Foreskin keratinocyte (primary cell): ENCODE measurements at places on chromosomes 2 and 18. TPM values are rescaled to one million over a fixed set of nuclear protein-coding genes. Genes with fewer than 3 reads are reported as not detected.

Gene ATG16L1
- 25.8 and 29.3 TPM in 2 replicates for total RNA-seq

Gene MOCOS
- total RNA-seq = 1.6 and 5.0 TPM in 2 replicates

Gene NXPH2
- total RNA-seq = not detected in 2 replicates

Gene GPC1
- 116 and 121 TPM in 2 replicates for total RNA-seq

Gene ASAP2
- total RNA-seq = 57.2 and 69.3 TPM in 2 replicates

Gene SLC23A3
- total RNA-seq = 0.71 and 0.75 TPM in 2 replicates

Gene CCDC85A
- total RNA-seq = 0.03 and 0.04 TPM in 2 replicates

- DNase-seq = no peak
Measured at GRCh38 chr18:62066102-62066818, 120.6 kb downstream of the PIGN start.

DNA sequence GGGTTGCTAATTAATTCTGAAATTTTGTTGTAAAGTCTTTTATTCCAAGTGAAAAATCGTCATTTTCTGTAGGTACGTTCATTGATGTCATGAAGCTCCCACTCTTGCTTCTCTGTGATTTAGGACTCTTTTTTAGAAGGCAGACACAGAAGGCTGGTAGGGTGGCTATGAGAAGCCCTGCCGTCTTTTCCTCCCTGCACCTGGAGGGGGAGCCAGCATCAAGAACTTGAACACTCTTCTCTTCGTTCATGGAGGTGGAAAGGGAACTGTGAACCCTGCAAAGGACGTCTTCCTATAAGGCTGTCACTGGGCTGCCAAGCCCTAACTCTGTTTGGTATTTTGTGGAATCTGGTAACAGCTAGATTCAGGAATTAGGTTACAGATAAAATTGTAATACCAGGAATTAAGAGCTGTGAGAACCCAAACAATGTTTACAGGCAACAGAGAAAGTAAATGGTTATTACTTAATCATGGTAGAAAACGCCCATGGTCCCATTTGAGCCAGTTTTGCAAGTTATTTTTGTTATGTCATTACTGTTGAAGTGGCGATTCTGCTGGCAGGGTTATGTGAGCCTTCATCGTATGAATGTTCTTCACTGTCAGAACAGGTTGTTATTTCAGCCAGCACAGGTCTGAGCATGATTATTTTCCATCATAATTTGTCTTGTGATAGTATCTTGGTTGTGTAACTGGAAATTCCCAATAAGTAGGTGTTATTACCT, 112.2 kb downstream of the OSBPL6 start:
- peak; percentile 12 for DNase-seq

- DNase-seq = no peak
Measured at GRCh38 chr2:217147818-217148217, 288.0 kb upstream of the TNP1 start.

GRCh38 chr18:44229693-44230108, 451.0 kb upstream of the SETBP1 start:
- DNase-seq = peak; percentile 14

GRCh38 chr2:190500054-190500502, 34.4 kb downstream of the NEMP2 start:
- no peak for DNase-seq

DNA sequence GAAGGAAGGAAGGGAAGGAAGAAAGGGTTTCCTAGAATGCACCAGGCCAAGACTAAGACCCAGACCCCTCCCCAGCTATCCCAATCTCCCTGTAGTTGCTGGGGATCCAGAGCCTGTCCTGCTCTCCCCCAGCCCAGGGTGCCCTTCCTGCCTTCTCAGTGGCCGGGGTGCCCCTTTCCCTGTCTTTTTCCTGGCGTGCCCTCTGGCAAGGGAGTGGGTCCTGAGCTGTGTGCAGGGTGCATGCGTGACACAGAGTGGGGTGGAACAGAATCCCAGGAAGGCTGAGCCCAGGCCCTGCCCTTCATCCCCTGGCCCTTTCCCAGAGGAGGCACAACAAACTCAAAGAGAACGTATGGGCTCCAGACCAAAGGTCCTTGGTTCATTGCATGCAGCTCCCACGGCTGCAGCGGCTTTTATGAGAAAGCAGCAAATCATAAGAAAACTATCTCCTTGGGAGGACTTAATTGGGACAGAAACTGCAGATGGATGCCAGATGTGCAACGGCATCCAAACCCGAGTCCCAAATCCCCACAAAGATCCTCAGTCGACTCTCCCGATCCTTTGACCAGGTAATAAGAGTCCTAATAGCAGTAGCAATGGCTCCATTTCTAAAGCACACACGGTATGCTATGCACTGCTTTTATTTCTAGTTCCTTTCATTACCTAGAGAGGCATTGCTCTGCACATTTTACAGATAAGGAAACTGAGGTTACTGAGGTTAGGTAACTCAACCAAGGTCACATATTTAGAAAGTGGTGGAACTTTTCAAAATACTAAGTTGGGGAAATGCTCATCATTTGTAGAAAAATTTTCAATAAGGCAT, 12.7 kb upstream of the ARID5A start:
- no peak for DNase-seq

DNA sequence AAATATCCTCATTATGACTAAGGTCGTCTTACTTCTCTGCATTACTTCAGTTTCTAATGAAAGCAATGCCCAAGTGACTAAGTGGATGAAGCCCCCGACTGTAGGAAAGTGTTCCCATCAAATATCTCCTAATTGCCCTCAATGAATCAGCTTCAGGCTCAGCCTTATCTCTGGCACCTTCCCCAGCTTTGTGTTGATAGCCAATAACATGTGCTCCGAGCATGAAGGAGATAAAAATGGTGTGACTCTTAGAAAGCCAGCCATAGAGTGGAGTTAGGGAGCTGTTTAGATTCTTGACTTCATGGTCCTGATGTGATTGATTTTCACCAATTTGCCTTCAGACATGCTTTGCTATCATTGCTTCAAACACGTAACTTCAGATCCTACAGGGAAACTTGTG, 339.2 kb upstream of the NRP2 start:
- DNase-seq = no peak

DNA sequence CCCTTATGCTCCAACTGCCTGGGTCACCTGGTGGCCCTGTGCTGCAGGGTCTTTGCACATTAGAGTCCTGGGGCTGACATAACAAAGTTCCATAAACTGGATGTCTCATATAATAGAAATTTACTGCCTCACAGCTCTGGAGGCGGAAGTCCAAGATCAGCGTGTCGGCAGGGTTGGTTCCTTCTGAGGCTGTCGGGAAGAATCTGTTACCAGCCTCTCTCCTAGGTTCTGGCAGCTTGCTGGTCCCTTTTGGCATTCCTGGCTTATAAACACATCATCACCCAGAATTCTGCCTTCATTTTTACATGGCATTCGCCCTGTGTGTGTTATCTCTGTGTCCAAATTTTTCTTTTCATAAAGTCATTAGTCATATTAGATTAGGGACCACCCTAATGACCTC, 170.5 kb downstream of the NDUFA10 start:
- DNase-seq = no peak

- DNase-seq = no peak
Measured at GRCh38 chr2:84038866-84039265, 420.2 kb downstream of the SUCLG1 start.

DNA sequence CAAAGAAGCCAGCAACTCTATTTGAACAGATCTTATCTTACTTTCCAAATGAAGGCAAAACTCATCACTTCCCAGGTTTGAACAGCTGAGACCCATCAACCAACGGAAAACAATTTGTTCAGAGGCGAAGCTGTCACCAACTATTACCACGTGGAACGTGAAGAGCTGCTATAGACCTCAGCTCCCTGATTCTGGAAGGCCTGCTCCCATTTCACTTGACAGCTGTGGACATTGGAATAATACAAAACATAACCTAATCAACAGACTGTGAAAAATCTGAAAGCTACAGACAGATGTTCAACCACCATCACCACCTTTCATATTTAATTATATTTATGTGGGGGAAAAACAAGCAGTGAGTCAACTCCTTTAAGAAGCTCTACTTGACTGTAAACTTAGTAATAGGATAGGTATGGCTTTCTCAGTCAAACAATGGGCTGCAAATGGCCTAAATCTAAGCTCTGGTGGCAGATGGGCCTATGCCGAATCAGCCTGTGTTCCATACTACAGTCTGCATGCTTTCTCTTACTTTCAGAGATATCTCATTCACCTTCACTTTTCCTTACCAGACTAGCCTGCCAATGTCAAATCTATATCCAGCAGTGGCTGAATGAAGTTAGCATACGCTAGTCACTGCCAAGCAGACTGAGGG, 896.4 kb downstream of the TDRD15 start:
- DNase-seq = no peak

DNA sequence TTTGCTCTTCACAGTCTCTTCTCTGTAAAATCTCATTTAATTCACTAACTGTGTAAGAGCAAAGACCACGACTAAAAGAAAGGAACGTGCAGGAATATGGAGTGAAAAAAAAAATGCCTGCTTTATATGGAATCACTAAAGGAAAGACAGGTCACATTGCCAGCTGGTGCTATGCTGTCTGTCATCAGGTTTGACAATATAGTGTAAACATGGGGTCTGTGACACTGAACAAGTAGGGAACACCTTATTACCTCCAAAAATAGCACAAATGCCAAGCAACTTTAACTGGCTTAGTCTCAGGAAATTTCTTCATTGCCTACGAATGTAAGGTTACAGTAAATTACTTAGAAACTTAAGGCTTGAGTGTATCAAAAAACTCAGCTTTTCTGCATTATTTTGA, 364.5 kb upstream of the LINC00305 start:
- no peak for DNase-seq

DNA sequence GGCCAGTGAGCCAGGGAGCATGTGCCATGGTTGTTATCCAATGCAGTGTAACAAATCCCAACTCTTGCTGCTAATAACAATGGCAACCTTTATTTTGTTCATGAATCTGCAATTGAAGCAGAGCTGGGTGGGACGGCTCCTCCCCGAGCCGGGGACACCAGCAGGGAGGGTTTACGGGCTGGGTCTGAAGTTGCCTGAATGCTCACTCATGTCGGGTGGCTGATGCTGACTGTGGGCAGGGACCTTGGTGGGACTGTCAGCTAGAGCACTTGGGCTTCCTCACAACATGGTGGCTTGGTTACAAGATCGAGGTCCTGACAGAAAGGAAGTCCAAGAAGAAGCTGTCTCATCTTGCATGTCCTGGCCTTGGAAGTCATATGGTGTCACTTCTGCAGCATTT, 264.5 kb downstream of the NDUFA10 start:
- DNase-seq = no peak

DNA sequence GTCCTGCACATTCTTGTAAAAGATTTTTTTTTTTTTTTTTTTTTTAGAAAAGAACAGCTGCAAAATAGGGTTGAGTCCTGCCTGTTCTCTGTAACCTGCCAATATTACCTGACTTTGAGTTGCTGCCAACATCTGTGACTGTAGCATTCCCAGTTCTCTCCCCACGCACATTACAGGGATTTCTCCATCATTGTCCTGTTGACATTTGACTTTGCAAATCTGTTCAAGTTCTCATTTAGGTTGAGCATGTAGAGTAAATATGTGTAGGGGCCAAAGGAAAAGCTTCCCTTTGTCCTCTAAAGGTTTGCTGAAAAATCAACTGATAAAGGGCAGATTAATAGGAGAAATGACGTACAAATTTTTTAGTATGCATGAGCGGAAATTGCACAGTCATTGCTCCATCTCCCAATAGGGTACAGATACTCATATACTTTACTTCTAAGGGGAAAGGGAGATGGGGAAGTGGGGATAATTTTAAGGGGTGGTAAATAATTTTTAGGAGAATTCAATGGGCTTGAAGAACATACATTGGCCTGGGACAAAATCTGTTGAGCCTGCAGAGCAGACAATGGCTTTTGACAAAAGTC, 385.5 kb downstream of the PIK3C3 start:
- DNase-seq = no peak

DNA sequence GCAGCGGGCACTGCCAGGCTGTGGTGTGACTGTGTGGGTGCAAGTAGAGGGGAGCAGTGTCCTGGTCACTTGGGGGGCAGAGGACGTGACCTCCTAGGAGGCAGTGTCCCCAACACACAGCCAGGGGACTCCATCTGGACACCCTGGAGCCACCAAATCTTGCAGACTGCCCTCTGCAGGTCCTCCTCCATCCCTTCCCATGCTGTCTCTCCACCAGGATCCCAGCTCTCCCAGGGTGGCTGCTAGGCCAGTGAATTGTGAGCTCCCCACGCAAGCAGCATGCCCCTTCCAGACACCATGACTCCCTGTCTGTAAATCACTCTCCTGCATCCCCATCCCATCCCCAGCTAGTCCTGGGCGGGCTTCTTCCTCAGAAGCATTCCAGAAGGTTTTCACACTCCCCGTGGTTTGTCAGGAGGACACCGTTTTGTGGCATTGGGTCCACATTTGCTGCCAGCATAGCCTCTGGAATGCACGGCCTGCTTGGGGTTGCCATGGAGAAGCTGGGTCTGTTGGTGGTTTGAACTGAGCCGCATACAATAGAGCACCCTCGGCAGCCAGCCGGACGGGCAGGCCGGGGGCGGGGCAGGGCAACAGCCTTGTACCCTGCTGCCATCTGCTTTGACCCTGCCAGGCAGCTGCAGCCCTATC, 210.7 kb downstream of the KLHL29 start:
- DNase-seq = no peak

DNA sequence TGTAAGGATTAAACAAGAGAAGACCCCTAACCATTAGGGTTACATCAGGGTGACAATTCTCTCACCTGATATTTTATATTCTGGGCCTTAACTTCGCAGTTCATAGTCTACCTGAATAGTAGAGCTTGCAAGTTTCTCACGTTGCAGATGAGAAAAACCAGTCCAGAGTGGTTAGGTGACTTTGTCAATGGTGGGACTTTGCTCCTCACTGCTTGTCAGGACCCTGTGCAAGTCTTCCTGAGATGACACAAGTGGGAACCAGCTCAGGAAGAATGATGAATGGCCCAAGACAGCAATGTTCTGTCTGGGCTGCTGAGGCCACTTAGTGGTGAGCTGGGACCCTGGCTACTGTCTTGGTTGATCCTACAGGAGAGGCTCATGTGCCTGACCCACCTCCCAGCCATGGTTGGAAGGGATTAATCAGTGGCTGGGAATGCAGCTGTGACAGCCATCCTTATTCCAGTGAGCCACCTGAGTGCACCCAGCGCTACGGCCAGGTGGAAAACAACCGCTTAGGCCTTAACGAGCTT, 16.9 kb downstream of the LGALSL start:
- DNase-seq = no peak
